ENCODE measurements at places on chromosomes 2 and 18. TPM values are rescaled to one million over a fixed set of nuclear protein-coding genes. Genes with fewer than 3 reads are reported as not detected.

SULT1C4 gene
- 0.62 TPM for total RNA-seq

SNED1 gene
- total RNA-seq: 170 TPM

DQX1 gene
- 0.15 TPM for total RNA-seq

MARCO gene
- total RNA-seq: not detected

PASK gene
- 160 TPM for total RNA-seq

CCDC85A gene
- not detected for total RNA-seq

ZBTB7C gene
- total RNA-seq: not detected

CNDP1 gene
- total RNA-seq: 0.15 TPM

UPP2 gene
- total RNA-seq: not detected

QPCT gene
- total RNA-seq: not detected

PPIG gene
- 81.6 TPM for total RNA-seq

OSR1 gene
- total RNA-seq: not detected

GRHL1 gene
- total RNA-seq: 1.8 TPM

Data from CD4-positive, CD25-positive, alpha-beta regulatory T cell (primary cell).